Mesothelial cell of epicardium (in vitro differentiated cells): ENCODE measurements at places on chromosomes 4 and X. TPM values are rescaled to one million over a fixed set of nuclear protein-coding genes. Genes with fewer than 3 reads are reported as not detected.

DNA sequence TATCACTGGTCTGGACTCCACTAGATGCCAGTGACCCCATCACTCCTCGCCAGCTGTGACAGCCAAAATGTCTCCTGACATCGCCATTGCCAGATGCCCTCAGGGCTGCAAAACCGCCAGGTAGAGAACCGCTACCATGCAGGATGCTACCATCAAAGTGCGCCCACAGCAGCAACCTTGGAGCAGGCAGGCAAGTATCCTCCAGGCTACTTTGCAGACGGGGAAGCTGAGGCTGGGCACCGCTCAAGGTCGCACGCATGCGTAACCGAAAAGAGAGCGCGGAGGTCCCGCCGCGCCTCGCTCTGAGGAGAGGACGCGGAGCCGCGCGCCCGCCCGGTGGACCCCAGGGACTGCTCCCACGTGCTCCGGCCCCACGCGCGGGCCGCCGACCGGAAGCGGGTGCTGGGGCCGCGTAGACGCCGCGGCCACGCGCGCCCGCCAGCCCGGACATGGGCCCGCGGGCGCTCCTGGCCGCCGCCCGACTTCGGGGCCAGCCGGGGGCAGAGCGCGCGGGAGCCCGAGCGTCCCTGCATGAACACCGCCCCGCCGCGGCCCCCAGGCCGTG, at the start of gene STS:
TSS of gene STS (plus strand) at position 300 of the 565 bp plus-strand sequence. CDS start 105,488 bp downstream, outside the sequence.
- peak; percentile 69 for DNase-seq

GRCh38 chr4:120921456-120922380, 808 bp downstream of the PRDM5 start:
- DNase-seq: peak; percentile 70

AMMECR1 gene
- total RNA-seq: 15.6 to 17.8 TPM (median 16.6 TPM) in 3 replicates

SPARCL1 gene
- total RNA-seq: 6.3 to 6.7 TPM (median 6.6 TPM) in 3 replicates

DNA sequence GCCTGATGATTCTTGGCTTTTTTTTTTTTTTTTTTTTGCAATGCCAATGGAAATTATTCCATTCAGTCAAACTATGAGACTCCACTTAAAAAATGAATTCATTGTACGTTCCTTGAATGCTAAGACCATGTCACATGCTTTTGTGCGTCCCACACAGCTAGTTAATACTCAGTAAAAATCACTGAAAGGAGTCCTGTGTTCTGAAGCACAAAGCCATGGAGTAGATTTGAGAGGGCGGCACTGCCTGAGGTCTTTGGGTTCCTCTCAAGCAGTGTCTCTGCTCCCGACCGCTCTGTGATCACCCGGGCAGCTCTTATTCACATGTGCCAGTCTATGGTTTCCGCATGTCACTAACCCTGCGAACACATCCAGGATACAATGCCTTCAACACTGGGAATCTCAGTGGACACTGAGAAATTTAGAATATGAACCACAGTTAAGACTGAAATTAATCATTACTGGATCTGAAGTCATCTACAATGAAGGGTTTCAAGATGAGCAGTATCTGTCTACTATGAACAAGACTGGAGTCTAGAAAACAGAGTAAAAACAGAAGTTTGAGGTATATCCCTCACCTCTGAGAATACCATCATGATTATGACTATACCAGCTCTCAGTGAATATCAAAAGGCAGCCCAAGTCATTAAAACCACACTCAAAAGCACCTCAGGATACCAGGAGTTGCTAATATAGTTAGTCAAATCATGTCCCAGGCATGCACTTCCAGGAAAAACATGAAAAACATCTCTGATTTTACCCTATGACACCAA, 193.0 kb downstream of the MGST2 start:
- no peak for DNase-seq

NAAA gene
- total RNA-seq: 3.0 to 6.0 TPM (median 4.1 TPM) in 3 replicates

DNA sequence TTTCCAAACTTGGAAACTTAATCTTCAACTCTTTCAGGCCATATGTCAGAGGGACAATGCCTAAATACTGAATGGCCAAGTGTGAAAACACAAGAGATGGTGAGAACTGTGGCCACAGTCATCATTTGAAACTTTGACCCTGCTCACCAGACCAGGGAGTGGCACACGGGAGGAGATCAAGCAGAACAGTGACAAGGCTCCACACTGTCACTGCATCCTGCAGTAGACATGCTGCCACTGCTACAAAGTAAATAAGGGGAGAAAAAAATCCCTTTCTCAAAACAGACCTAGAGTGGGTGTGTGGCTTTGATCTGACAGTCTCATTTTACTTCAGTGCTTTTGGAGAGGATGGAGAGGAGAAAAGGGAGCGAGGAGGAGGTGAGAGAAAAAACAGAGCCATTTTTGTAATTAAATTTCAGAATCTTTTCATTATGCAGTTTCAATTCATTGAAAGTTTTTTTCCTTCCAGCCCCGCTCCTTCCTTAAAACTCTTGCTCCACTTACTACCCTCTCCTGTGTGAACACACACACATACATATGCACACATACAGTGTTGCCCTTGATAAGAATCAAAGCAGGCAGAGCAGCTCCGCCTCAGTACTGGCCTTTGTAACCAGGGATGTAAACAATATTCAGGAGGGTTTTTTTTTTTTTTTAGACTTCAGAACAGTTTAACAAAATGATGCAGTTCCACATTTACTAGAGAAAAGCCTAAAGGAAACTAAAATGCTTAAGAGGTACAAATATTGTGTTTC, 34.4 kb downstream of the NEXMIF start:
- no peak for DNase-seq
